ENCODE measurements at places on chromosomes 1 and 21.

DNA sequence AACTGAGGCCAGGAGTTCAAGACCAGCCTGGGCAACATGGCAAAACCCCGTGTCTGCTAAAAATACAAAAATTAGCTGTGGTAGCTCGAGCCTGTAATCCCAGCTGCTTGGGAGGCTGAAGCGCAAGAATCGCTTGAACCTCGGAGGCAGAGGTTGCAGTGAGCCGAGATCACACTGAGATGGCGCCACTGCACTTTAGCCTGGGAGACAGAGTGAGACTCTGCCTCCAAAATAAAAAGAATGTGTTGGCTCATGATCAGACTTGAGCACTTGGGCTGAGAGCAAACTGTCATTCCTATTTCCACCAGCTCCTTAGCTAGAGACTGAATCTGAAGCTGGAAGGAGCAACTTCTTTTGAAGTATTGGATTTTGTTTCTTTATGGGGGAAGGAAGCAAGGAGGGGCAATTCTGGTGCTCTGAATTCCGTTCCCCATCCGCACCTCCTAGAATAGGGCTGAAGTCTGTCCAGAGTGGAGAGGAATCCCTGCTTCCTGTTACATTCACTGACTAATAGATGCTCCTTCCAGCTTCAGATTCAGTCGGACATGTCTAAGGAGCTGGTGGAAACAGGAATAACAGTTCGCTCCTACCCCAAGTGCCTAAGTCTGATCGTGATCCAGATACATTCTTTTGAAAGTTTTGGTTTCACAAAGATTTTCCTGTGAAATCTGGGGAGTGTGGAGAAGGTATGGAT is 3.8 kb downstream of the ZNF672 start:
- DNase-seq: no peak

DNA sequence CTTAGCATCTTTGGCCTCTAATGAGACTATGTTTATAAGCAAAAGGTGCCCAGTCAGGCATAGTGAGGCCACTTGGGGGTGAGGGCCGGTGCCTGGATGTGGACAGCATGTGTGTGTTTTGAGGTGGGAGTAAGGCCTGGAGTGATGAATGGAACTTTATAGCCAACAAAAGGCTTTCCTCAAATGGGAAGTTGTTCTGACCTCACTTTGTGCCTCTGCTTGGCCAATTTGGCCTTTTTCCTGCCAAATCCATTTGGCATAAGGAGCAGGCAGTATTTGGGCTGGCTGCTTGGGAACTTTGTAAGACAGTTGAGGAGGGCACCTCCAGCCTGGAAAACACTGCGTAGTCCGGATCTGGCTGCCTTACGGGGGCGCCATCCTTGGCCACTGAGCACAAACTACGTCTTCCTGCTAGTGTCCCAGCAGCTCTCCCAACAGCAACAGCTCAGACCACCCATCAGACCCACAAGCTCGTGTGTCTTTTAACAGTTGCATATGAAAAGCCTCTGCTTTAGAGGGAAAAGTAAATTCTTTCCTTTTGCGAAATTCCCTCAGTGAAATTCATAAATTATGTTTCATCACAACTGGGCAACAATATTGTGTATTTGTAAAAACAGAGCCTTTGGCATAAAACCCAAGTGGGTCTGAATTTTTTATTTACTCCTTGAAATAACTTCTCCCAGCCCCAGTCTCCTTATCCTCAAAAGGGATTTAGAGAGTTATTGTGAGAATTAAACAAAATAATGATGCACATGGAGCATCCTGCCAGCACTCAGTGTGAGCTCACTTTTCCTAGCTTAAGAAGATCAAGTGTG is 322.9 kb downstream of the DISC1 start:
- DNase-seq: peak; percentile 19

GRCh38 chr1:64733581-64734286 is 11.1 kb upstream of the RAVER2 start:
- no peak for DNase-seq

- DNase-seq: no peak
Measured at GRCh38 chr1:60620087-60620486, 462.3 kb upstream of the NFIA start.

GRCh38 chr1:12774801-12775345 is 1.3 kb downstream of the PRAMEF12 start:
- DNase-seq: no peak

- DNase-seq: no peak
Measured at GRCh38 chr1:116411784-116412479, 38.9 kb downstream of the ATP1A1 start.

GRCh38 chr1:27241677-27242076 is 7.2 kb downstream of the WDTC1 start:
- no peak for DNase-seq

GRCh38 chr1:10113501-10113900 is 80.7 kb downstream of the UBE4B start:
- no peak for DNase-seq

DNA sequence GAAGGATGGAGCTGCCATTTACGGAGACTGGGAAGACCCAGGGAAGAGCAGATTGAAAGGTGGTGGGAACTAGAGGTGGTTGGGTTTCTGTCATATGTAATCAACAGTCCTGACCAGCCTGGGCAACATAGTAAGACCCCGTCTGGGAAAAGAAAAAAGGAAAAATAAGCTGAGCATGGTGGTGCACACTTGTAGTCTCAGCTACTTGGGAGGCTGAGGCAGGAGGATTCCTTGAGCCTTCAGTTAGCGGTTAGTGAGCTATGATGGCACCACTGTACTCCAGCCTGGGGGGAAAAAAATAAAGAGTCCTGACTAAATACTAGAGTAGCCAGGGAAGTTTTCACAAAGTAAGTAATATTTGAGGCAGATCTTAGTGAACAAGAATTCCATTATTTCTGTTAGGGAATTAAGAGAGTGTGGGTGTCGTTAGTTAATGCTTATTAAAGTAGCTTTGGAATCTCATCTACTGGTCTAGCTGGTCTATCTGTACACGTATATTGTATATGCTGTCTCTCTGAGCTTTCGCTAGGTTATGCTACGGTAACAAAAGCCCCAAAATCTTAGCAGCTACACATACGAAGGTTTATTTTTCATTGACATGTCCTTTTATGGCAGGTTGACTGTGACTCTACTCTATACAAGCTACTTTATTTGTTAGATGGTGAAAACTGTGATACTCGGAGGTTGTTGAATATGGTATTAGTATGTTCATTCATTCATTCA is 4.4 kb downstream of the NBPF1 start:
- DNase-seq: no peak

DNA sequence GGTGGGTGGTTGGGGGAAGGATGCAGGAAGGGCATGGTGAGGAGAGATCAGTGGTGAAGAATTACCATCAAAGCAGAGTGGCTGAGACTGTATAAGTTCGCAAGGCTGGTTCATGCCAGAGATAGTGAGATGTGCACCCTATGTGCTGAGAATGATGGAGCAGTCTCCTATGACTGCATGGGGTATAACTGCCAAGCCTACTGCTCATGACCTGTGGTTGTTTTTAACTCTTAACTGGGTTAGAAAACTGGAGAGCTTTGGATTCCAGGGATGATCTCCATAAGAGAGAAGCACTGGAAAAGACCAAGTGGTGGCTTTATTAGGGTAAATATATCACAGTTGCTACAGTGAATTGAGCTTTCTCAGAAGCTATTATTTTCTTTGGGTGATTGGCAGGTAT is 16.2 kb downstream of the WNT2B start:
- no peak for DNase-seq

DNA sequence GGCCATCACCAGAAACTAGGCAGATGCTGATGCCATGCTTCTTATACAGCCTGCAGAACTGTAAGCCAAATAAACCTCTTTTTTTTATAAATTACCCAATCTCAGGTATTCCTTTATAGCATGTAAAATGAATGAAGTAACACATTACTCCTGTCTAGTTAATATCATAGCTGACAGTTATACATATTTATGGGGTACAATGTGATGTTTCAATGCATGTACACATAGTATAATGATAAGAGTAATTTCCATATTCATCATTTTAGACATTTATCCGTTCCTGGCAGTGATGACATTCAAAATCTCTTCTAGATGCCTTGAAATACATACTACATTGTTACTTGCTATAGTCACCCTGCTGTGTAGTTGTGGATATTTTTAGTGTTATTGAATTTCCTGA is 85.4 kb upstream of the SLC35F3 start:
- no peak for DNase-seq

GRCh38 chr1:66371233-66372005 is 162.5 kb upstream of the SGIP1 start:
- no peak for DNase-seq

- DNase-seq: peak; percentile 69
Measured at GRCh38 chr1:59013276-59013927, 229.6 kb upstream of the JUN start.

- DNase-seq: no peak
Measured at GRCh38 chr1:115186711-115187265, 97.5 kb upstream of the TSPAN2 start.

DNA sequence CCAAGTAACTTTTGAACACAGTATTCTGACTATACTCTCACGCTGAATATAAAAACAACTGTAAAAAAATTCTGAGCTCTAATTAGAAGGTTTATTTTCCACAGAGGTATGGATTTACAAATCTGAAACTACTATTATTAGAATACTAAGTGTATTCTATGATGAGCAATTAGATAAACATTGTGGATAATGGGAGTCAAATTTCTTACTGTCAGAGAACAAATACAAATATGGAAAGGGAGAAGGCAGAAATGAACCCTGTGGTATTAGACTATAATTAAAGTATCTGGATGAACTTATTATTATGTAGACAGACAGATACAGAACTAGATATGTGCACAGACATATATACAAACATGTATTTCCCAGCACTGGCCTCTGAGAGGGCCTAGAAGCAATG is 22.6 kb downstream of the ALDH9A1 start:
- DNase-seq: no peak

GRCh38 chr1:193260896-193261295 is 74.5 kb upstream of the B3GALT2 start:
- no peak for DNase-seq

- DNase-seq: no peak
Measured at GRCh38 chr1:77276941-77277340, 4.9 kb upstream of the AK5 start.

DNA sequence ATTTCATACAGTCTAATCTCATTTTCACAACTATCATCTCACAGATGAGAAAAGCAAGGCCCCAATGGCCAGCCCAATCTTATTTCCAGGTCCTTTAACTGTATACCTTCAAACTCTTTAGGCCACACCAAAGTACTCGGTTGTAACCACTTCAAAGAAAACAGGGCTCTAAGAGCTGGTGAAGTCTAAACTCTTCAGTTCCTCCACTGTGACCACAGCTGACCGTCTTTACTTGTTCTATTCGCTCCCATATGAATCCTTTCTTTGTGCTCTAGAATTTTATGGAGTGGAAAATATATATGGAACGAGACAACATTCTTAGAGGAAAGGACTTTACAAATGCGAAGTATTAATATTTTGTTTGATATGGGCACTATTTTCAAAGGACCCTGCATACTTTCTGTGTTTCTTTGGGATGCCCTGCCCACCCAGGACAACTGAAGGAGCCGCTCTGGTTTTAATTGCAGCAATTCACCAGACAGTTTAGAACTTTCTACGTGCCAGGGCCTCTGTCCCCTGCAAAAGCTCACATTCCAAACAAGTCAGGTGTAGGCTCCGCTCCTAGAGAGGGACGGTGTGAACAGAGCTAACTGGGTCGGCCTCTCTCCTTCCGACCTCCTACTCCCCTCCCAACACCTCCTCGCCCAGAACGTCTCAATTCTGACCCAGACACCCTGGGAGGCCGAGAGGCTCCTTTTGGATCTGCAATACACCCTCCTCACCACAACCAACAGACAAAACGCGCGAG is 15.7 kb downstream of the IER5 start:
- DNase-seq: no peak

DNA sequence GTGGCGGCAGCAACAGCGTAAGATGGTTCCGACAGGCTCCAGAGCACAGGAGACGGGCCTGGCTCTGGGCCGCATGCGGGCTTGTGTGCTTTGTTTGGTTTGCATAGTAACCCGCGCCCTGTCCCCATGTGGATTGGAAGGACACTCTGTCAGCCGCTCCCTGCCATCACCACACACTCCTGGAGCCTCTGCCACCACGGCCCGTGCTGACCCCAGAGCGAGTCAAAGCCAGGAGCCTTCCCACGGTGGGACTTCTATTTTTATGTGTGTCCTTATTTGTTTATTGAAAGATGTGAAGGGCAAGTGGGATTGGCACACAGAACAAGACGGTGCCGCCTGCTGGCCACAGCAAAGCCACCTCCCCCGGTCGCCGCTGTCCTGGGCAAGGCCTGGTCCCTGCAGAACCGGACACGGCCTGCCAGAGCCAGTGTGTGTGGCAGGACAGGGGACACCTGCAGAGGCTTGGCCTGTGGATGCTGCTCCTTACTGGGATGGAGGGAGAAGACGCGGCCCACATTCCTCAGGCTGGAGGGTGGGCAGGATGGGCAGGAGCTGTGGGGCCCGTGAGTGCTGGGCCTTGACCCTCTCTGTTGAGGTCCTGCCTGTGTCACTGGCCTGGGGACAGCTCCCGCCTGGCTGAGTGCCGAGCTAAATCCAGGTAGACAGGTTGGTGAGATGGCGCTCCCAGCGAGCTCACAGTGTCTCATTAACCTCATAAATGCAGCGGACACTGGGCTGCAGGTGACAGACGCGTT is 64.4 kb downstream of the AGPAT3 start:
- DNase-seq: no peak

DNA sequence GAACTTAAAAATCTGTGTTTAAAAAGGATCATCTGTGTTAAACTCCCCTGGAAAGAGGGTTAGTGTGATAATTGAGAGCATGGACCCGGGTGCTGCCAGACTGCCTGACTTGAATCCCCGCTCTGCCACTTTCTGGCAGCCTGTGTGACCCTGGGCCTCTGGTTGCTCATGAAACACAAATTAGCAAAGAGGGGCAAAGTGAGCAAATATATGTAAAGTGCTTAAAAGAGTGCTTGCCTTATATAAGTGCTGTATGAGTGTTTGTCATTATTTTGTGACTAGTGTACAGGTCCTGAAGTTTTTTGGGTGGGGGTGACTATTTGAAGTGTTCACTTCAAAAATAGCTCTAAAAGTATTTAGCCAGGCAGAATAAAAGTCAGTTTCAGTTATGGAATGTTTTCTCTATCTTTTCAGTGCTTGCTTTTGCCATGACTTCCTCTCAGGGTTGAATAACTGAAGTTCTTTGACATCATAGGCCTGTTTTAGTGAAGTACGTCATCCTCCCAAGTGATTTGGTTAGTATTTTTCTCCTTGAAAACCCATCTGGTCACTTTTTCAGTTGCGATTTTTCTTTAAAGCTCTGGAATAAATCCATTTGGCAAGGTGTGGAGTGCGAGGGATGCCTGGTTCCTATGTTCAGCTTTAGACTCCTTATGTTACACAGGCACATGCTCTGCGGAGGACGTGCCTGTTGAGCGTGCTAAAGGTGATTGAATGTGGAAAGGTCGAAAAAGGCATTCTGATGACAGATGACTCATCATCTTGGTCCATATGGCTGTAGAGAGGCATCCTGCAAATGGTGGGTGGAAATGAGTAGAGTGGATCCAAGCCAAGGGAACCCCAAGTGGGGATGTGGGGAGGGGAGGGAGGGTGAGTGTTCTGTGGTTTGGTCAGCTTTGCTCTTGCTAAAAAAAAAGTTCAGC is 47.8 kb downstream of the AK4 start:
- DNase-seq: no peak

DNA sequence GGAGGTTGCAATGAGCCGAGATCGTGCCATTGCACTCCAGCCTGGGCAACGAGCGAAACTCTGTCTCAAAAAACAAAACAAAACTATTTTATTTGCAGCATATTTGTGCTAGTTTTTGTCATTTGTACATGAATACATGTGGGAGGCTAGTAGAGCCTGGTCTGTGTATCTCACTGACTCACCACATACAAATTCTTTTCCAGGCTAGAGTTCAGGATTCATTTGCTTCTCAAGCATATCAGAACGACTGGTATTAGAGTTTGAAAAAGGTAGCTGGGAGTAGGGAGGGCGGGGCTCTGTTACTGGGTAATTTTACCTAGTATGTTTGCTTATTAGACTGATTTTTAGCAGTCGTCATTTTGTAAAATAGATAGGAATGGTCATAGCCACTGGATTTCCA is 4.5 kb upstream of the TOR3A start:
- DNase-seq: no peak

Measured in uterus (tissue), 4 donors.